ENCODE measurements at places on chromosomes 7 and 10. TPM values are rescaled to one million over a fixed set of nuclear protein-coding genes. Genes with fewer than 3 reads are reported as not detected.
A peak's percentile ranks its signal among the peaks of the same experiment; 100 is the strongest.

Gene NODAL
- total RNA-seq, result not detected

Gene SEMA3C
- 496 TPM for total RNA-seq

- no peak overlapping the region for H3K27ac ChIP-seq
- no peaks in the 10 kb centered on the region for H3K27me3 ChIP-seq
Measured at GRCh38 chr7:75889223-75889825, 10.5 kb downstream of the RHBDD2 start.

Gene CYP2C19
- not detected for total RNA-seq

DNA sequence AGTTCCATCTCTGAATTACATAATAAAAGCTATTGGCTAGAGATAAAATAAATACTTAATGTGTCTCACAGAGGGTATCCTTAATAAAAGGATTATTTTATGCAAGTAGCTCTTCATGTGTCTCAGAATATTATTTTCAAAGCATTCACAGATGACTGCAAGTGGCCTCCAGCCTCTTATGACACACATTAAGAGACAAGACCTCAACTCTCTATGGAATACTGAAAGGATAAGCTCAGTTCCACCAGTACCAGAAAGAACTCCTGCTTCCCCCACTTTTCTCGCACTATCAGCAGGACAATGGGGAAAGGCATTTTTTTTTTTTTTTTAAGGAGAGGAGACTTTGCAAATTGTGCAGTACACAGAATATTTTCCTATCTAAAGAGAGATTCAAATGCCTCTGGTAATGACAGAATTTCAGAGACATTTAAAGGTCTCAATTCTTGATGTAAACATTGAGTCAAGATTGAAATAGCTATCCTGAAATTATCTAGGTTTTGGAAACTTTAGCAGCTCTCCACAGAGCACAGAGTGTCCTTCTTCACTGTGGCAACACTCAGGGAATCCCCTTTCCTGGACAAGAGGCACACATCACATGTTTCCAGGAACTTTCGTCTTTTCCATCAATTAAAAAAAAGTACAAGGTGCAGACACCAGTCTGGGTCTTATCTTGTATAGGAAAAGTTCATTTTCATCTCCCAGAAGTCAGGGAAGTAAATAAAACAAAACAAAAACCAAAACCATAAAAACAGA is 122.0 kb upstream of the ANK3 start:
- no peak overlapping the region for H3K4me3 ChIP-seq
- H3K27ac ChIP-seq, result no peak overlapping the region
- peaks cover 2% of the 10 kb centered on the region for H3K4me1 ChIP-seq
- no peak for DNase-seq
- H3K27me3 ChIP-seq, result no peaks in the 10 kb centered on the region

DNA sequence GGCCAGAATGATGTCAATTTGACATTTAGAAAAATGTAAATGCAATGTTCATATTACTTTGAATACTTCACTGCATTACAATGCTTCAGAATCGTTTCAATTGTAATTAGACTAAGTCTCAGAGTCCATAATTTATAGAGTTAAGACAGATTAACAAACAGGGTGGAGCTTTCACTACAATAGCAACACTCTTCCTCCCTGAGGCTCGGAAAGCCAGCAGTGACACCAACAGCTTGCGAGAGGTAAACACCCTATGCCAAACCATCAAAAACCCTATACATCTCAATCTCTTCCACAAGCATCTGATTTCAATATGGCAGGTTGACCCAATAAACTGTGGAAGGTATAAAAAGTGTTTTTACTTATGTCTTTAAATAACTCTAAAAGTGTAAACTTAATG is 72.2 kb downstream of the DOCK4 start:
- H3K4me1 ChIP-seq, result peaks cover 29% of the 10 kb centered on the region
- no peak overlapping the region for H3K4me3 ChIP-seq
- no peaks in the 10 kb centered on the region for H3K36me3 ChIP-seq
- no peak overlapping the region for H3K27ac ChIP-seq
- H3K27me3 ChIP-seq, result no peaks in the 10 kb centered on the region

GRCh38 chr7:38141187-38141586 is 36.9 kb upstream of the STARD3NL start:
- H3K27ac ChIP-seq, result no peak overlapping the region
- peaks cover 20% of the 10 kb centered on the region for H3K27me3 ChIP-seq
- no peaks in the 10 kb centered on the region for H3K4me1 ChIP-seq
- H3K36me3 ChIP-seq, result no peaks in the 10 kb centered on the region
- DNase-seq, result no peak
- no peak overlapping the region for H3K4me3 ChIP-seq

Gene LRGUK
- total RNA-seq, result 1.00 TPM

Gene RARRES2
- total RNA-seq, result 24.9 TPM

- no peak overlapping the region for H3K27ac ChIP-seq
- no peak overlapping the region for H3K4me3 ChIP-seq
- no peaks in the 10 kb centered on the region for H3K4me1 ChIP-seq
- peaks cover 38% of the 10 kb centered on the region for H3K36me3 ChIP-seq
- no peak for DNase-seq
Measured at GRCh38 chr7:6035686-6036085, 4.5 kb downstream of the ANKRD61 start.

DNA sequence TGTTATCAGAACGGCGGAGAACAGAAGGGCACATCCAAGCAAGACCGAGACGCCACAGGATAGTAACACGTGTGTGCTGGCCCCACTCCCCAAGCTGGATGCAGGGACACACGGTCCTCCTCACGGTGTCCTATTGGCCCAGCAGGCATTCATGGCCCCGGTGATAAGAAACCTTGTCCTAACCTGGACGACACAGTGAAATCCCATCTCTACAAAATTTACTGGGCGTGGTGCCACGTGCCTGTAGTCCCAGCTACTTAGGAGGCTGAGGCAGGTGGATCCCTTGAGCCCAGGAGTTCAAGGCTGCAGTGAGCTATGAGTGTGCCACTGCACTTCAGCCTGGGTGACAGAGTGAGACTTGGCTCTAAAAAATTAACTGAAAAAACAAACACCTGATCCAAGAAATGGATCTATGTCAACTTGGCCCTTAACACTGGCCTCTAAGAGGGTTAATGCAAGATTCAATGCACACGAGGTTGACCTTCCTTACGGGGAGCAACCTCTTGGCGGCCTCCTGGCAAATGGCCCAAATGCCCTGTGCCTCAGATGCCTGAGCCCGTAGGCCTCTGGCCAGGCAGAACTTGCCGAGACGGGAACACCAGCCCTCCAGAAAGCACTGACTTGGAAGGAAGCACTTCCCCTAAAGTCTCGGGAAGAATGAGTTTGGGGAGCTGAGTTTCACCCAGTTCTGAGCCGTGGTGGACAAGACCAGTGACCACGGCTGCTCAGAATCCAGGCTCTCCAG is 72.3 kb downstream of the ZRANB1 start:
- peaks cover 2% of the 10 kb centered on the region for H3K4me1 ChIP-seq
- no peak overlapping the region for H3K4me3 ChIP-seq
- no peak for DNase-seq
- H3K27me3 ChIP-seq, result no peaks in the 10 kb centered on the region
- peaks cover 24% of the 10 kb centered on the region for H3K36me3 ChIP-seq
- H3K27ac ChIP-seq, result no peak overlapping the region

Gene GIMAP8
- total RNA-seq, result not detected

DNA sequence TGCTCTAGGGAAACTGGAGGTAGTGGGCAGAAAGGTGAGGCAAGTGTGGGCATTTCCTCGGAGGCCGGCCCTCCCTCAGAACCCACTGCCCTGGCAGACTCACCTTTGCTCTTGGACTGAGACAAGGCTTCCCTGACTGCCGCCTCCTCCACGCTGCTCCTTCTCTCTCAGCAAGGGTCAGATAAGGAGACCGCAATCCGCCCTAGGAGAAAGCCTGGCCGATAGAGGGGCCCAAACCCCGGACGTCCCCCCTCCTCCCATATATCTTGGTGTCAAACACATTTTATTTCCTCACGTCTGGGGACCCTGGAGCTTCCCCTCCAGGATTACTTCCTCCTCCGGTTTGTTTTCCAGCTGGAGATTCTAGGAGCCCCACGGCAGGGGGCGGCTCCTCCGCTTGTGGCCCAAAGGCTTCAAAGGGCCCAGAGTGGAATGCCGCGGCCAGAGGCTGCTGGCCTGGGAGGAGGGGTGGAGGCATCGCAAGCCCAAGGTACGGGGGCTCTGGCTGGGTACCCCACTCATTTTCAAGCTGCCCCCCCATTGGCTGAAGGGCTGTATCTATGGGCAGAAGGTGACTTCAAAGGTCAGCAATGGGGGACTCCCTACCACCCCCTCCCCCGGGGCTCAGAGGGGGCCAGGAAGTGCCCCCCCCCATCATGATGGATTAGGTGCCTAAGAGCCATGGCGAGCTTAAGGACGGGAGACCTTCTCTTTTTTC is 31.7 kb upstream of the LBX1 start:
- H3K4me1 ChIP-seq, result peaks cover 35% of the 10 kb centered on the region
- H3K27me3 ChIP-seq, result peaks cover 21% of the 10 kb centered on the region
- peaks cover 3% of the 10 kb centered on the region for H3K36me3 ChIP-seq
- DNase-seq, result no peak

Gene ADCY1
- total RNA-seq, result 4.7 TPM

Gene GDF2
- total RNA-seq, result not detected

Gene GPR26
- not detected for total RNA-seq

- H3K4me1 ChIP-seq, result peaks cover 4% of the 10 kb centered on the region
- no peak overlapping the region for H3K27ac ChIP-seq
- H3K27me3 ChIP-seq, result peaks cover 49% of the 10 kb centered on the region
- no peak overlapping the region for H3K4me3 ChIP-seq
- no peaks in the 10 kb centered on the region for H3K36me3 ChIP-seq
Measured at GRCh38 chr10:43053825-43054224, 23.0 kb upstream of the RET start.

DNA sequence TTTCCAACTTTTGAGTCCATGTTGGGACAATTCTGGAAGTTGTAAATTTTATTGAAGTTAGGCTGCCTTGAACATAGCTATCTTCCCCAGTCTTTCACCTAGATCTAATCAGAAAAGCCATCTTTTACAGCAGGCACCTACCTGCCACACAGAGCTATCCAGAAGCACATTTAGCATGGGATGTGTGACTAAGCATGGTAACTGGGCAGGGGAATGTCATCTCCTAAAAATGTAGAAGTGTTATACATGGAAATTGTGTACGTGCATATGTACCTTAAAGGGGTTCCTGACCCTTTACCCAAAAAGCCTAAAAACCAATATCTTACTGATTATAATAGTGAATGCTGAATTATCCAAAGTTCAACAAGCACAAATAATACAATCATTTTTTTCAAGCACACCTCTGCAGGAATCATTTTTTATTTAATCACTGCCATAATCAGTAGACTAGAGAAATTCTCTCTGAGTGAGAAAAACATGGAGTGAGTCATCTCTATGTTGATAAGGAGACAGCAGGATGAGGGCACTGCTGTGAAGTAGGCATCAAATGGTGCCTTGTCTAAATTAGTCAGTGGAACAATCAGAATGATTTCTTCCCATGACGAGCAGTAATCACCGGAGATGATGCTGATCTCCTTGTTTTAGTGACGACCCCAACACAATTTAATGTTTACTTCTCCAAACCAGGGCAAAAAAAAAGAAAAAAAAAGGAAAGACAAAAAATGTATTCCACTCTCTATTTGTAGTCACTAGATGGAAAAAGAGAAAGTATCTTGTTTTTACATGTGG is 75.9 kb downstream of the SORBS1 start:
- no peak for DNase-seq
- no peak overlapping the region for H3K4me3 ChIP-seq
- no peak overlapping the region for H3K27ac ChIP-seq
- no peaks in the 10 kb centered on the region for H3K27me3 ChIP-seq
- peaks cover 2% of the 10 kb centered on the region for H3K4me1 ChIP-seq

DNA sequence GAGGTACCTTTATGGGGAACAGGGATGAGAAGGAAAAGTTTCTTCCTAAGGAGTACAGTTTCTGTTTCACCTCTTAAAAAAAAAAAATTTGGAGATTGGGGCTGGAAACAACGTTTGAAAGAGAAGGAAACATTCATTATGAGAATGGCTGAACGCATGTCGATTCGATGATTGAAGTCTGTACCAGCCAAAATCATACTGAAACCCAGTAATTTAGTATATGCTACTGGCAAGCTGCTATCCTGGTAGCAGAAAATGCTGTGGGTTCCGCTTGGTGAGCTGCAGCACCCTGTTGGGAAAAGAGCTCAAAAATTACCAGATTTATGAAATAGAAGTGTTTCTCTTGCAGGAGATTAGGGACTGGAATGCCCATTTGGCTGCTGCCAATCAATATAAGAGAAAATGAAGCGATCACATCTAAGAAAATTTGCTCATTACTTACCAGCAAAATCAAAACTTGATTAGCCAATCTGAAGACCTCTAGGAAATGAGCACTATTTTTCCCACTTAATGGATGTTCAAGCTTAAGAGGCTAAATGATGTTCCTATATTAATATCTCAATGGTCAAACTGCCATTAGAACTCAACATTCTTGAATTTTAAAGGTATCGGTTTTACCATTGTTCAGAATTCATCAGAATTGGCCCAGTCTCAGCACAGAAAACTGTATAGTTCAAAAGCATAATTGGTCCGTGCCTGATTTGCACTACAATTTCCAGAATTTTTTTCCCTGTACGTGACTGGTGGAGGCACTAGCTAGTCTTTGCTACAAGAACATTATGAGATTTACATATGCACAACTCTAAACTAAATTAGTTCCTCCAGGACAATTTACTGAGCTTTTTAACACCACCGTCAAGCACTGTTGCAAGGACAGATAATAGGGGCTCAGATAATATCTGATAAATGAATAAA is 1.2 kb upstream of the ITGB1 start:
- H3K27me3 ChIP-seq, result no peaks in the 10 kb centered on the region
- peak overlapping the region; percentile 90 for H3K4me3 ChIP-seq
- H3K36me3 ChIP-seq, result no peaks in the 10 kb centered on the region
- no peak for DNase-seq

GRCh38 chr10:16812676-16813075 is 4.5 kb downstream of the RSU1 start:
- H3K27me3 ChIP-seq, result no peaks in the 10 kb centered on the region
- peaks cover 19% of the 10 kb centered on the region for H3K4me1 ChIP-seq
- no peak overlapping the region for H3K27ac ChIP-seq
- peaks cover 3% of the 10 kb centered on the region for H3K36me3 ChIP-seq
- no peak for DNase-seq

GRCh38 chr10:103829838-103830465 is 25.4 kb downstream of the SH3PXD2A start:
- H3K4me3 ChIP-seq, result no peak overlapping the region
- DNase-seq, result no peak
- H3K4me1 ChIP-seq, result peaks cover 29% of the 10 kb centered on the region
- no peaks in the 10 kb centered on the region for H3K36me3 ChIP-seq
- peak overlapping the region; percentile 15 for H3K27ac ChIP-seq

- H3K4me3 ChIP-seq, result no peak overlapping the region
- H3K27me3 ChIP-seq, result no peaks in the 10 kb centered on the region
- DNase-seq, result no peak
- H3K27ac ChIP-seq, result no peak overlapping the region
Measured at GRCh38 chr10:9076066-9076465, 1021.6 kb downstream of the GATA3 start.

Gene C10orf67
- 0.11 TPM for total RNA-seq

Gene DDC
- not detected for total RNA-seq

GRCh38 chr7:95365151-95365550 is 31.0 kb downstream of the PON3 start:
- no peak overlapping the region for H3K27ac ChIP-seq
- no peak for DNase-seq
- no peaks in the 10 kb centered on the region for H3K36me3 ChIP-seq
- no peaks in the 10 kb centered on the region for H3K27me3 ChIP-seq
- H3K4me1 ChIP-seq, result no peaks in the 10 kb centered on the region

GRCh38 chr10:94281654-94282053 is 81.1 kb downstream of the NOC3L start:
- no peak for DNase-seq
- no peaks in the 10 kb centered on the region for H3K36me3 ChIP-seq
- H3K27ac ChIP-seq, result no peak overlapping the region
- H3K4me3 ChIP-seq, result no peak overlapping the region
- H3K27me3 ChIP-seq, result no peaks in the 10 kb centered on the region

Data from mesothelial cell of epicardium (in vitro differentiated cells).